ENCODE measurements at places on chromosomes 1 and 21.

DNA sequence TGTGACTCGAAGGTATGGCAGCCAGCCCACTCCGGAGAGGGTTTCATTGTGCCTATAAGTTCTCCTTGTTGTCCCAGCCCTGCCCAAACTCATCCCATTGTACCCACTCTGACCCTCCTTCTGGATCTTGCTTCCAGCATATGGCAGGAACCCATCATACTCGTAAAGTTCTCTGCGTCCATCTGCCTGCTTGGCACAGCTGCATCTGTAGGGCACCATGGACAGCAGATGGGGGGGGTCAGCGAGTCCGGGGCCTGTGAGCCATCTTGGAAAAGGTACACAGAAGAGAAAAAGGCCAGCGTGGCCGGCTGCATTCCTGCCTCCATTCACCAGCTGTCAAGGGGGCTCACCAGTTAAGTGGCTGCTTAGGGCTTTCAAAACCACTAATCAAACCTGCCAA, 94.9 kb upstream of the IGSF21 start:
- no peak for DNase-seq

DNA sequence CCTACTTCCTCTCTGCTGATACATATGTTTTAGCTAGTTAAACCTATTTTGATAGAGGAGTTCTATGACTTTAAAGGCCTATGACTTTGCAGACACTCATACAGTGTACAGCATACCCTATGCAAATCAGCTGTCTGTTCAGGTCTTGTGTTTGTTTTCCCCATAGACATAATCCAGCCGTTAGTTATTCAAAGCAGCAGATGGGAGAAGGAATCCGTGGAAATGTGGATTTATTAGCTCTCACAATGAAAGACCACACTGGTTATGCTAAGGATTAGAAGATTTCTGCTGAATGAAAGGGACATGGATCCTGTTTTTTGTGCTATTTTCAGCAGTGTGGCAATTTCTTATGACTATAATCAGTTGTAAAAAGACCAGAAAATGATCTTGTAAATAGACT, 59.8 kb downstream of the MAST2 start:
- DNase-seq = no peak

GRCh38 chr21:44773291-44773932, 28.2 kb downstream of the UBE2G2 start:
- no peak for DNase-seq

- DNase-seq = no peak
Measured at GRCh38 chr1:160267284-160267991, 5.1 kb upstream of the DCAF8 start.

DNA sequence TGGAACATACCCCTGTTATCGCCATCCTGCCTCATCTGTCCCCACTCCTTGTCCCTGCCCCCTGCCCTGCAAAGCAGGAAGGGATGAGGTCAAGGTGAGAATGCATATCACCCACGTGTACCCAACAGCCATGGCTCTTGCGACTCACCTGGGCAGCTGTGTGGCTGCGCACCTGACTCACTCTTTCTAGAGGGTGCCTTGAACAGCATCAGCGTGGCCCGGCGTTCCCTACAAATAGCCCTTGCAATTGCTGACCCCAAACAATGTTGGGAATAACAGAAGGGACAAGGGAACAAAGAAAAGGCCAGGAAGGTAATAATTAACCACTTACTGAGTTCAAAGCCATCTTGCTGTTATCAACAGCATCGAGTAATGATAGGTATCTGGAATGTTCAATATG, 10.2 kb downstream of the TMPRSS2 start:
- no peak for DNase-seq

DNA sequence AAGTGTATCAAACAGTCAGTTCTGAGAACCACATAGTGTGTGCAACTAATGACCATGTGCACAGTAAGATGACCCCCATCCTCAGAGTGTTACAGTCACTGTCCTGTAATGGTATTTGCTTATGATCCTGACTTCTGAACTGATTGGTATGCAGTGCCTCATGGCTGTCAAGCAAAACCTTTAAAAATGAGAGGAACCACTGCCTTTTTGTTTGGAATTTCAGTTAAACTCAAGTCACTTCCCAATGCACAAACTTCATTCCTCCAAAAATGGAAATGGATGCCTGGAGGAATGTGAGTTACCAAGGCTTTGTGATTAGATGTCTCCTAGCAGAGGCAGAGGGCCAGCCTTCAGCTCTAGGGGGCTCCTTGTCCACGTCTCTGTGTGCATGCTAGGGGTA, 10.5 kb downstream of the C1orf198 start:
- no peak for DNase-seq

DNA sequence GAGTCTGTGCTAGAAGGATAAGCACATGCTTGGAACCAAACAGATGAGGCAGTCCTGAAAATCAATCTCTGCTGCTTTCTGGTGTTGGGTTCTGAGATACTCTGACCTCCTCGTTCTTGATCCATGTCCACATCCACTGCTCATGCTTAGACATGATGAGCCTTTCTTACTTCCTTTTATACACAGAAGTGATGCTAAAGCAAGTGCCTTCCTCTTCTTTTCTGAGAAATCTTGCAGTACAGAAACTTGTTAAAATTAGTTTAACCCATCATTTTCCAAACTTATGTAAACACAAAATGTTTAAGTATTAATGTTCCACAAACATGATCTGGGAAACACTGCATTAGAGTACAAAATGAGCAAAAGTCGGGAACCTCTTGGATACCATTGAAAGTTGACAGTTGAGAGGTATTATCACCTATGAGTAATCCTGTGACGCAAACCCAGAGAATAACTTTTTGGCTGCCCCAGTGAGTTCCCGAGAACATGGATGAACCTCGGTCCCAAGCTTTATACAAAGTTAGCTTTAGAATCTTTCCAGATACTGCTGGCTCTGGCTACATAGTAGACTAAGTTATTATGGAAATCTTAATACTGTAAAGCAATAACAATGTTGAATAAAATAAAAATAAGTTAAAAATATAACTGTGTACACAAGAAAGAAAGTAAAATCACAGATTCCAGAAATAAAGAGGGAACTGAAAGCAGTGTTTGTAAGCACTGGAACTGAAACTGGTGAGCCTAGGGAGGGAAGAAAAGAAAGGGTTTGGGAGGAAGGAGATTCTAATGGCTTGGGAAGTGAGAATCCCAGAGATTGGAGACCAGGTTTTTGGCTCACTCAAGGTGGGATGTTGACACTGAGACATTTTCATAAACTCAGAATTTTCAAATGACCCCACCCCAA, 429.3 kb upstream of the RUNX1 start:
- DNase-seq = no peak

GRCh38 chr21:30200000-30200399, 15.9 kb downstream of the CLDN8 start:
- no peak for DNase-seq

DNA sequence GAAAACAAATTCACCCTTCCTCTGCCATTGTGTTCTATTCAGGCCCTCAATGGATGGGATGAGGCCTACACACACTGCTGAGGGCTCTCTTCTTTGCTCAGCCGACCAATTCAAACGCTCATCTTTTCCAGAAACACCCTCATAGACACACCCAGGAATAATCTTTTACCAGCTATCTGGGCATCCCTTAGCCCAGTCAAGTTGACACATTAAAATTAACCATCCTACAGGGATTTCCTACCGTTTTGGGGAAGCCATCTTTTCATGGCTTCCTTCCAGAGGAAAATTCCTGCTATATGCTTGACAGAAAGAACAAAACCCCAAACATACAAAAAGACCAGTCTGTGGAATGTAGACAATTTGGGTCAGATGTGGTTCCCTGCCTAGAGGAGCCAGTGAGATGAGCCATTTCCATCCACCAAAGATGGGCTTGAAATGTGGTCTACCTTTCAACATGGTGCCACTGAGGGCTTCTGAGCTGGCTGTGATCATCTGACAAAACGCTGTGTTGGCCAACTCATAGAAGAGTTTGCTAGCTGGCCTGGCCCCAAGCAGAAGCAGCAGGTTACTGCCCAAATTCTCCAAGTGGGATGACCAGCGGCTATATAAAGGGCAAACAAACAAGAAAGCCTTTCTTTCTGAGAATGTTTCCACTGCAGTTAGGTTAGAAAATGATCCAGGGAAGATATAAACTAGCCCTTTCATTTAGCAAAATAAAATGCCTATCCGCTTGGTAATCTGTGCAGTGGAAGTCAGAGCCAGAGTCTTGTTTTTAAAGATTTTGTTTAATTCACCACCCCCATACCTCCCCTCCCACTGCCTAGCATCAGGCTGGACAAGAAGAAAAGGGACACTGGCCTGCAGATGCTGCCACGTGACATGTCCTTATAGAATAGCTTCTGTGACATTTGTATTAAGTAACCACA, 69.1 kb upstream of the MRPS6 start:
- no peak for DNase-seq

DNA sequence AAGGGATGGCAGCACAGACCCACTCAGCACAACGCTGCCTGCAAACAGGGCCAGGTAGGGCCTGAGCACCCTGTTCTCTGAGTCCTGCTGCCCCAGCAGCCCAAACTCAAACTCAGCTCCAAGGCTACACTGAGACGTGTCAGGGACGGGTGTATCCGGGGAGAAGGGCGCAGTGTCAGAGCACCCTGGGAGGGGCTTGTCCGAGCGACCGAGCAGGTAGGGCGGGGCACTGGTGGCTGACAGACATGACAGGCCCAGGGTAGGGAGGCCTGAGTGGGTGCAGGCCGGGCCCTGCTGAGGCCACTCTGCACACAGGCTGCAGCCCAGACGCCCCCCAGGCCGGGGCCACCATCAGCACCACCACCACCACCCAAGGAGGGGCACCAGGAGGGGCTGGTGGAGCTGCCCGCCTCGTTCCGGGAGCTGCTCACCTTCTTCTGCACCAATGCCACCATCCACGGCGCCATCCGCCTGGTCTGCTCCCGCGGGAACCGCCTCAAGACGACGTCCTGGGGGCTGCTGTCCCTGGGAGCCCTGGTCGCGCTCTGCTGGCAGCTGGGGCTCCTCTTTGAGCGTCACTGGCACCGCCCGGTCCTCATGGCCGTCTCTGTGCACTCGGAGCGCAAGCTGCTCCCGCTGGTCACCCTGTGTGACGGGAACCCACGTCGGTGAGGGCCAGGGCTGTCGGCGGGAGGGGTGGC, 5.5 kb downstream of the SCNN1D start:
- no peak for DNase-seq

DNA sequence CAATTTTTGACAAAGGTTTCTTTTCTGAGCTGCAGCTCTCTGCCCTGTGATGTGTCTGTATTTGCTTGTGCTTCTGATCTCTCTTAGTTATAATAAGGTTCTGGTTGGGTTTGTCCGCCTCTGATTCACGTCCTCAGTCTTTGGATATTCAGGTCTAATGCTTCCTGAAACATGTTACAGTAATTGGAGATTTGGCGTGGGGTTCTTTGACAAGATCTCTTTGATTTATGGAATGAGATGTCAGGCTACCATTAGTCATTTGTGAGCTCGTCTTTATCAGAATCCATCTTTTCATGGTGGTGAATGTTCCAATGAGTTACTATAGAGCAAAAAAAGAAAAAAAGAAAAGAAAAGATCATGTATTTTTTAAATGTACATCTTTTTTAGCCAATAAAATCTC, 62.5 kb downstream of the BACE2 start:
- no peak for DNase-seq

DNA sequence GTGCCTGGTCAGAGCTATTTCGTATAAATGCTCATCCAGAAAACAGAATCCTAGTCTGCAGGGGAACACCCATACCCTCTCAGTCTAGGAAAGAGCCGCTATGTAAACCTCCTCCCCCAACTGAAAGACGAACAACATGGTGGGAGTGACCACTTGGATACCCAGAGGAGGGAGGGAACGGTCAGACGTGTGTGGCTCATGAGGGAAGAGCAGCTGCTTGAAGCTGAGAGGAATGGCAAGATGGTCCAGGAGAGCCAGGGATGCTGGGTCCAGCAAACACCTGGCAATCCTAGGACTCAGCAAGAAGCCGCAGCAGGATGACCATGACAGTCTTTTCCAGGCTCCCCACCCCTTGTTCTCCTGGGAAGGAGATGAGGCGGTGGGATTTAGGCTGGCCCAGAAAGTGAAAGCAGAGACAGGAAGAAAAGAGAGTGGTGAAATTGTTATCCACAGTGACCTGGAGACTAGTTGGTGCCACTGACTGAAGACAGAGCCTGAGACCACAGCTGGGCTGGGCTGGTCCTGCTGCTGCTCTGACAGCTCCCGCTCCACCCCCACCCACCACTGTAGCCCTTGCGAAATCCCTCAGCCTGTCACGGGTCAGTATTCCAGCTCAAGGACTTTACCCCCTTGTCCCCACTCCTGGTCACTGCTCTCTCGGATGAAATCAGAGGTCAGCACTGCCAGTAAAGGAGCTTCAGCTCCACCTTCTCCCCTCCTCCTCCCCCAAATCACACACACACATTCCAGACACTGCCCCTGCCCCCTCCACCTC, 3.6 kb downstream of the CERS2 start:
- no peak for DNase-seq

Measured in GM04503 (cell line).